Liver (tissue), 10 donors: ENCODE measurements at places on chromosomes 16 and 17. TPM values are rescaled to one million over a fixed set of nuclear protein-coding genes. Genes with fewer than 3 reads are reported as not detected.
A peak's percentile ranks its signal among the peaks of the same experiment; 100 is the strongest.

GRCh38 chr16:8892101-8892575 is 10.0 kb downstream of the LITAFD start:
- no peak for DNase-seq
- no peak overlapping the region for H3K4me3 ChIP-seq
- H3K27ac ChIP-seq = no peak overlapping the region

GRCh38 chr16:85683363-85683762 is 5.4 kb downstream of the GINS2 start:
- H3K27ac ChIP-seq = no peak overlapping the region
- peaks cover 18% of the 10 kb centered on the region for H3K4me1 ChIP-seq

- no peak overlapping the region for H3K4me3 ChIP-seq
- peak overlapping the region; percentile 38 for H3K27ac ChIP-seq
- peaks cover 38% of the 10 kb centered on the region for H3K4me1 ChIP-seq
- no peak for DNase-seq
- no peaks in the 10 kb centered on the region for H3K36me3 ChIP-seq
These were observed 4.4 kb downstream of the JUP start for GRCh38 chr17:41782142-41782541.

- peak overlapping the region; percentile 28 for H3K27ac ChIP-seq
- no peaks in the 10 kb centered on the region for H3K36me3 ChIP-seq
- H3K4me3 ChIP-seq = no peak overlapping the region
- DNase-seq = no peak
- peaks cover 4% of the 10 kb centered on the region for H3K4me1 ChIP-seq
These were observed 54.3 kb upstream of the CNTNAP4 start for GRCh38 chr16:76222853-76223252.

DNA sequence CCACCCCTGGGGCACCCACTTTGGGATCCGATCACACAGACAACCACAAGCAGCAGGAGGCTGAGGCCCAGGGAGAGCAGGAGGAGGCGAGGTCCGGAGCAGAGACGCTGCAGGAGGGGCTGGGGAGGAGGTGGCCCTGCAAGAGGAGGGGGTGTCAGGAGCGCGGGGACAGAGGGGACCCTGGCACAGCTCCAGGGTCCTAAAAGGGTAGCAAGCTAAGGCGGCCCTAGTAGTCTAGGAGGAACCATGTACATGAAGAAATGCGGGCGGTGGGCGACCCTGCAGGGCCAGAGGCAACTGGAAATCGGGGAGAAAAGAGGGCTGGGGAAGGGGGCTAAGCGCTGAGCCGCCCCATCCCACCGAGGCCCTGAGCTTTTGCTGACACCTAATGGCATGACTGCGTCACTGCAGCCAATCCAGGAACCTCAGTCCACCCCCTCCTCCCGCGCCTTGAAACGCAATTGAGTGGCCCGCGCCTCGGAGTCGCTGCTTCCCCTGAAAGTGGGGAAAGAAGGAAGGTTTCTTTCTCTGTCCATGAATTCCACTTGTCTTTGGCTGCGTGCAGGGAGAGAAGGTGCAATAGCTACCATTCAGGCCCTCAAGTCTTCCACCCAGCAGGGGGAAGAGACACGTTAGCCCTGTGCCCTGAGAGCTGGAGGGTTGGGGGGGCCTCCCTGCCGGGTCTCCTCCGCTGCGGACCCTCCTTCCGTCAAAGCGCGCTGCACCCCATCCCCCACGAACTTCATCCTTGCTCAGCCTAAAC is 1.8 kb downstream of the ASGR1 start:
- no peaks in the 10 kb centered on the region for H3K36me3 ChIP-seq
- no peaks in the 10 kb centered on the region for H3K27me3 ChIP-seq
- peak; percentile 67 for DNase-seq
- H3K4me1 ChIP-seq = peaks cover 48% of the 10 kb centered on the region

DNA sequence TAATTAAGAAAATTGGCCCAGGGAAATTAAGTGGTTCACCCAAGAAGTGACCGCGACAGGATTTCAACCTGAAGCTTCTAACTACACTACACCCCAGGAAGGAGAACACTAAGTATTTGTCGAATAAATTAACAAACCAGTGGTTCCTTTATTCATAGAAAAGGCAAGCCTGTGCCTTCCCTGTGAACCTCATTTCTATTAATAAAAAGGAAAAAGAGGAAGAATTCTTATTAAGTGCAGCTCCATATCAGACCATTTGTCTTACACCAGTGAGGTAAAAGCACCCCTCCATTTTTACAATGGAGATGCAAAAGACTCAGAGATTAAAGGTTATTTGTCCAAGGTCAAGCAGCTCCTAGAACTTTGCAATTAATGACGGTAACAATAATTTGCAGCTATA is 1.7 kb downstream of the COPS3 start:
- peaks cover 19% of the 10 kb centered on the region for H3K4me1 ChIP-seq
- no peak for DNase-seq
- H3K36me3 ChIP-seq = no peaks in the 10 kb centered on the region
- H3K27me3 ChIP-seq = no peaks in the 10 kb centered on the region
- no peak overlapping the region for H3K4me3 ChIP-seq

- peaks cover 1% of the 10 kb centered on the region for H3K4me1 ChIP-seq
- H3K4me3 ChIP-seq = no peak overlapping the region
- no peaks in the 10 kb centered on the region for H3K36me3 ChIP-seq
- no peak overlapping the region for H3K27ac ChIP-seq
- no peaks in the 10 kb centered on the region for H3K27me3 ChIP-seq
These were observed 5.5 kb downstream of the BIRC5 start for GRCh38 chr17:78219396-78220150.

DNA sequence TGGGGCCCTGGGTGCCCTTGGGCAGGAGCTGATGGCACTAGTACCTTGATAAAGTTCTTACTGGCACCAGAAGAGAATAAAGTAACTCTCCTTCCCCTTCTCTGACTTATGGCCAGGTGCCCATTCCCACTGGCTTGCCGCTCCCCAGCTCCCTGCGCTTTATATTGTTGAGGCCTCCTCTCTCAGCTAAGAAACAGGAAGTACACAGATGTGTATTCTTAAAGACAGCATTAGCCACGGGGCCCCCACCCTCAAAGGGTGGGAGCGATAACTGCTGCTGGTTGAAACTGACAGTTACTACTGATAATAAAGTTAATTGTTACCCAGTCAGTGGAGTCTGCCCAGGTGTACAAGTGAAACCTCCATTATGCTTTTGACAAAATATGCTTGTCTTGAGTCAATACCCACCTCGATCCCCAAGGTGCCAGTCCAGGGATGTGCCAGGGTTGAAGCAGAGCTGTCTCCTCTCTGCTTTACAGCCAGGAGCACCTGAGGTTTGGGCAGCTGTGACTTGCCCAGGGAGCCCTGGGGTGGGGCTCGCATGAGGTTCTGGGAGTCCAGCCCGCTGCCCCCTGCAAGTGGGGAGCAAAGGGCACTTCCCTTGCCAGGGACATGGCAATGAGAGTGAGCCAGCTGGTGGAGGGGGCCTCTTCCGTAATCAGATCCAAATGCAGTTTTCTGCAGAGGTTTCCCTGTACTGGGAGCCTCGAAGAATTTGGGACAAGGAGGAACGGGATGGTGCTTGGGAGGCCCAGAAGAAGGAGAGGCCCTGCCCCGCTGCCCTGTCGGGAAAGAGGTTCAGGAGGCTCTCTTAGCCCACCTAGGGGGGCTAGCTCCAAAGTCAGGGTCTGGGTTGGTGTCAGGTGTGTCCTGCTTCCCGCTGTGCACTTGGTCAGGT is 5.4 kb upstream of the CLDN9 start:
- no peak for DNase-seq
- no peak overlapping the region for H3K4me3 ChIP-seq
- no peaks in the 10 kb centered on the region for H3K27me3 ChIP-seq
- no peaks in the 10 kb centered on the region for H3K36me3 ChIP-seq

DNA sequence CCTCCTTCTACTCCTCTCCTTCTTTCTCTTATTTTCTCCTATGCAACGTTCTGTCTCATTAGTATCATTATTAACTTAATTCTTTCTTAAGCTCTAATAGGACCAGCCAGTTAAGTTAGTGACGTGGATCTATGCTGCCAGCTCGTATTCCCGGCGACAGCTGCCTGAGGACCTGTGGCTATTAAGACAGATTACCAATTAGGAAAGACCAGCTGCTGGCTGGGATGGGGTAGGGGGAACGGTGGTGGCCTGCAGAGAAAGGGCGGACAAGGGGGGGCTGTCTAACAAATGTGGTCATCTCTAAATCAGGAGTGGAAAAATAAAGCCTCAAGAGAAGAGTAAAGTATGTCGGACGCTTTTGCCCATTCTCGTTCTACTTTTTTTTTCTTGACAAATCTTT is 770 bp upstream of the MYH3 start:
- no peak for DNase-seq
- H3K36me3 ChIP-seq = no peaks in the 10 kb centered on the region
- no peak overlapping the region for H3K27ac ChIP-seq
- no peak overlapping the region for H3K4me3 ChIP-seq

DNA sequence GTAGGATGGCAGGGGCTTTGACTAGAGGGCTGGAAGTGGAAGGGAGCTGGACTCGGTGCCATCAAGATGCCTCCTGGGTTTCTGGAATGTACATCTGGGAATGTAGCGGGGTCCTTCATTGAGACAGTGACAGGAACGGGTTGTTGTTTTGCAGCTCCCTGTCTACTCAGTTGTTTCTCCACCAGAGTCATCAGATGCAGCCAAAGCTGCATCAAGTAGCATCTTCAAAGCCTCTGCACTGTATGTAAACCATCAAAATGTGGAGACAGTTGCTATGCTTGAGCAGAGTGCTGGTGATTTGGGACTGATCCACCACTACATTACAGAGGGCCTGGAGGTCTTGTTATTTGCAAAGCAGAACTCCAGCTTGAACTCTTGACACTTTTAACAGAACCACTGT is 25.1 kb upstream of the MEAK7 start:
- no peaks in the 10 kb centered on the region for H3K36me3 ChIP-seq
- H3K27ac ChIP-seq = no peak overlapping the region
- no peaks in the 10 kb centered on the region for H3K27me3 ChIP-seq
- DNase-seq = no peak
- H3K4me1 ChIP-seq = no peaks in the 10 kb centered on the region

DNA sequence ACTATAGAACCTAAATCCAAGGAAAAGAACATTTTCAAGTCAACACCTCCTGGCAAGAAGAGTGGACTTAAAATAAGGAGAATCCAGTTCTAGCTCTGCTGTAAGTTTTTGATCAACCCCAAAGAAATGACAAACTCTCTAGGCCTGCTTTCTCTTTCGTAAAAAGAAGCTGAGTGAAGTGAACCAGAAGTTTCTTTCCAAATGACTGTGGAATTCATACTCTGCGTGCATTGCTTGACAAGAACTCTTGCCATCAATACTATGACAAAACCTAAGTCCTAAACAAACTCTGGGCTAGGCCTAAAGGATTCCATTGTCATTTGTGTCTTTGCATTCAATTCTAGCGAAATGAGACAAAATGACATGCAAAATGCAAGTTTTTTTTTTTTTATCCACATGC is 187.5 kb upstream of the SOX9 start:
- no peaks in the 10 kb centered on the region for H3K27me3 ChIP-seq
- no peak overlapping the region for H3K27ac ChIP-seq
- no peak for DNase-seq
- no peaks in the 10 kb centered on the region for H3K4me1 ChIP-seq
- H3K36me3 ChIP-seq = no peaks in the 10 kb centered on the region

DNA sequence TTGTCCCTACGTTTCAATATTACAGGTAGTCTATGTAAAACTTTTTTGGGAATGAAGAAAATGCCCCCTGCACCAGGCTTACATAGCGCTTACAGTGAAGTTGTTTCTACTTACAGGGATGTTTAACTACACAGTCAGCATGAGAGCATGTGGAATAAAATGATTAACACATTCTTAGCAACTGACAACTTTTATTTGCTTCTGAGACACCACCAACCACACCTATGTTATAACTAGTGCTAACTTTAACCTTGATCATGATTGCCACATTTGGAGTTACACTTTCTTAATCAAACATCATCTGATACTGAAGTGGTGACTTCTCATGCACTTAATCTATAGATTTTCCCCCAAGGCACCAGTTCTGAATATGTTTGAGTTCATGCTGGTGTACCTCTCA is 20.3 kb upstream of the ZNF267 start:
- H3K36me3 ChIP-seq = no peaks in the 10 kb centered on the region
- H3K4me3 ChIP-seq = no peak overlapping the region
- no peak overlapping the region for H3K27ac ChIP-seq
- DNase-seq = no peak
- H3K4me1 ChIP-seq = no peaks in the 10 kb centered on the region
- no peaks in the 10 kb centered on the region for H3K27me3 ChIP-seq

DNA sequence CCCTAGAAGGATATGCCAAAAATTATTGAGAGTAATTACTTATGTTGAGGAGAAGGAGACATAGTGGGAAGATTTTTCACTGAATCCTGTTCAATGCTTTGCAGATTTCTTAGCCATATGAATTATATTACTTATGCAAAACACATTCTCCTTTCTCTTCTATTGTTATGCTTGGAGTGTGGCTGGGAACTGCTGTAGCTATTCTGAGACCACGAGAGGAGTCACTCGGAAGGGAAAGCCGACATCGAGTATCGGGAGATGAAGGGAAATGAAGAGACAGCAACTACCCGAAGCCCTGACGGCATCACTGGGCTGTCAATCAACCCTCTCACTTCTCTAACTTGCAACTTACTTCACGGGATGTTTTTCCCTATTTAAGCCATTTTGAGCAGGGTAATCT is 39.6 kb downstream of the STX8 start:
- no peaks in the 10 kb centered on the region for H3K4me1 ChIP-seq
- DNase-seq = no peak
- no peak overlapping the region for H3K27ac ChIP-seq
- H3K4me3 ChIP-seq = no peak overlapping the region

DNA sequence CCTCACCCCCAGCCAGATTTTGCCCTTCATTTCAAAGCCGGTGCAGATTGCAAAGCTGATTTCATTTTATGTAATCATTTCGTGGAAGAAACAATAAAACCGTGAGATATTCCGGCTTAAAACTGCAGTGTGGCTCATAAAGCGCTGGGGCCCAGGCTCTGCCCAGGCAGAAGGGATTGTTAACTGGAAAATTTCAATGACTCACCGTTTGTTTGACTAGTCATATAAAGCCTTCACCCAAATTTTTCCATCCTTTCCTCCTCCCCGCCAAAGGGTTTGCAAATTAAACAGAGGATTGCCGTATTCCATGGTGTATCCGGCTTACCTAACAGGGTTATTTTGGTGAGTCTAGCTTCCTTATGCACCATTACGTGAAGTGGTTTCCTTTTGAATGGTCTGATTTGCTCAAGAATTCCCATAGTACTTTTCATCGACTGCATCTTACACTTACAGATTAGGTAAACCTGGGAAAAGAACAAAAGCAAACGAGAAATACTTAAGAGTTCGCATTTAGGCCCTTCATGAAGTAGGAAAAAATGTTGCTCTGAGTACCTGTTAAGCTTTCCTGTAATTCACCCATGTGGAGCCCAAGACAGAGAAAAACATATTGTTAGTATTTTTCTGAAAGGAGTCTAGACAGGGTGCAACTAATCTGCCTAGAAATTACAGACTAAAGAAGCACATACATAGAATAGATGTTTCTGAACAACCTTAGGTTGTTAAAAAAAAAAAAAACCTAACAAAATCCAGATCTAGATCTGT is 949 bp upstream of the GSPT1 start:
- peak overlapping the region; percentile 80 for H3K27ac ChIP-seq
- H3K4me3 ChIP-seq = peak overlapping the region; percentile 61
- no peaks in the 10 kb centered on the region for H3K27me3 ChIP-seq
- DNase-seq = no peak

Gene CLEC19A
- polyA plus RNA-seq = not detected

Gene C17orf50
- not detected for polyA plus RNA-seq

Gene TEKT1
- polyA plus RNA-seq = not detected

Gene OTOA
- 0.10 TPM for polyA plus RNA-seq

Gene GP1BA
- 0.03 TPM for polyA plus RNA-seq

Gene KRT16
- not detected for polyA plus RNA-seq

Gene OMG
- polyA plus RNA-seq = 0.13 TPM

Gene TNS4
- polyA plus RNA-seq = not detected

Gene PIPOX
- 126 TPM for polyA plus RNA-seq

Gene TBC1D3B
- 1.8 TPM for polyA plus RNA-seq

Gene PYDC1
- polyA plus RNA-seq = not detected
